CD4-positive, alpha-beta T cell treated with Interleukin-4 for 1 hour (primary cell): ENCODE measurements at places on chromosomes 3 and 15.

DNA sequence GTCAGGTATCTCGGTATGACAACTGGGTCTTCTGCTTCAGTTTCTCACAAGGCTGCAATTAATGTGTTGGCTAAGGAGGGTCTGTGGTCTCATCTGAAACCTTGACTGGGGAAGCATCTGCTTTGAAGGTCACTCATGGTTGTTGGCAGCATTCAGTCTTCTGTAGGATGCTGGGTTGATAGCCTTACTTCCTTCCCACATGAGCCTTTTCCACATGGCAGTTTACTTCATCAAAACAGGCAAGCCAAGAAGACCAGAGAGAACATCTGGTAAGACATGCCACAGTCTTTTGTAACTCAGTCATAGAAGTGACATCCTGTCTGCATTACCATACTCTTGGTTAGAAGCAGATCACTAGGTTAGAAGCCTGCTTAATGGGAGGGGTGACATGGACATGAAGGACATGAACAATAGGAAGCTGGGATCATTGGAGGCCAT lies 49.5 kb downstream of the CMC1 start:
- DNase-seq = no peak

GRCh38 chr3:12903000-12903800 lies 61.8 kb upstream of the RPL32 start:
- DNase-seq = no peak

- no peak for DNase-seq
Observed at GRCh38 chr15:37361621-37362020, 261.3 kb upstream of the MEIS2 start.

- no peak for DNase-seq
Observed at GRCh38 chr3:60594025-60594424, 657.2 kb downstream of the FHIT start.

- no peak for DNase-seq
Observed at GRCh38 chr15:73930790-73931281, 4.6 kb downstream of the LOXL1 start.

DNA sequence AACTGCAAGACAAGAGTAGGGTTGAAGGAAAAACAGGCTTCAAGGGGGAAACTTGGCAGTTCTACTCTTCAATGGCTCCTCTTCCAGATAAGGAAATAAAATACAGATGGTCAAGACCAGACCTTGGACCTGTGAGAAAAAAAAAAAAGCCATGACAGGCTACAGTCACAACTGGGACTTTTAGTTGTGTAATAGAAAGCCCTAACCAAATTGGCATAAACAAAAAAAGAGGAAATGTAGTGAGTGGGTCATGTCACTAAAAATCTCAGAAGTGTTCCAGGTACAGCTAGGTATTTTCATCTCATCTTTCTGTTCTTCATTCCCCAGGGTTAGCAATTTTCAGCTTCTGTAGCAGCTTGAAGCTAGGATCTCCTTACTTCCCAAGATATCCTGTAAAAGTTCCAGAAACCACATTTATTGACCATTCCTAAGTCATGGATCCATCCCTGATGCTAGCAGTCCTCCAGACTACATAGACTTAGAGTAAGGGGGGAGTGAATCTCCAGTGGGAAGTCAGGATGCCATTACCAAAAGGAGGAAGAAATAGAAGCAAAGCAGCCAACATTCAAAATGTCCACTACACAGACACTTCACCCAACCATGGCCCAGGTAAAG lies 61.0 kb upstream of the CSTA start:
- DNase-seq = no peak
